CD4-positive, alpha-beta T cell (primary cell): ENCODE measurements at places on chromosomes 13 and 19.

GRCh38 chr13:102999499-102999898 is 66.7 kb downstream of the SLC10A2 start:
- DNase-seq, result no peak

DNA sequence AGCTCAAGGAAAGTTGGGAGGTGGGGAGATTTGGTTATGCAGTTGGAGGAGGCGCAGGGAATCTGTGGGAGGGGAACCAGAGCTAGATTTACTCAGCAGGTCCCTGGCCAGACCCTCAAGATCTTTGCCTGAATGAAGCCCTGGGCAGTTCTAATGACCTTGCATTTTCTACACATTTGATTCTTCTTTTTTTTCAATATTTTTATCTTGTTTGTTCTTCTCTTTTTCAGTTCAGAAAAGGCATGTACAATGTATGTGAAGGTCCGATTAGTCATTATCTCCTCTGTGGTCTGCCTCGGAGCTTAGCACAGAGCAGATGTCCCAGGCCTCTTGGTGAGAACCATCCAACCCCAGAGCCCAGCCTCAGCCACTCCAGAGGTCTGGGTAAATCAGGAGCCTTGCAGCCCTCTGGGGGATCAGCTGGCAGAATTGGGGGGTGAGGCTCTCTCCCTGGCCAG is 24.2 kb downstream of the SERP2 start:
- no peak for DNase-seq

DNA sequence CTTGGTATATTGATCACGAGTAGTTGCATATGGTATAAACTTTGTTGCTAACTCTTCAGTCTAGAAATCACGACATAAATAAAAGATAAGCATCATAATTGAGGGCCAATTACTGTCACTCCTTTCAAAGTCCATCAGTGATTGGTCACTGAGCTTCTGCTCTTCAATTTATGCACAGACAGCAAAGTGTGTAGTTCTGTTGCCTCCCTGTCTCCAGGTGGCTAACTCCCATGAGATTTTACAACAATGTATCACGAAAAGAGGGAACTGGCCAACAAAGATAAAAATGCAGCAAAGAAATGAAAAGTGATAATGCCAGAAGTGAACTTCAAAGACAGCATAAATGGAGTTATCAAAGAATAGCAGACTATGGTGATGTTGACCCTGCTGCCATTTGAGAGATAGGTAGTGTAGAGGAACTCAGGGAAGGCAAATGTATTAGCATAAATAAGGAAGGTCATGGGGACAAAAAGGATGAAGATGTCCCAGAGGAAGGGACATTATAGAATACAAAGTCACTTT is 12.7 kb upstream of the TNFSF14 start:
- DNase-seq, result no peak

DNA sequence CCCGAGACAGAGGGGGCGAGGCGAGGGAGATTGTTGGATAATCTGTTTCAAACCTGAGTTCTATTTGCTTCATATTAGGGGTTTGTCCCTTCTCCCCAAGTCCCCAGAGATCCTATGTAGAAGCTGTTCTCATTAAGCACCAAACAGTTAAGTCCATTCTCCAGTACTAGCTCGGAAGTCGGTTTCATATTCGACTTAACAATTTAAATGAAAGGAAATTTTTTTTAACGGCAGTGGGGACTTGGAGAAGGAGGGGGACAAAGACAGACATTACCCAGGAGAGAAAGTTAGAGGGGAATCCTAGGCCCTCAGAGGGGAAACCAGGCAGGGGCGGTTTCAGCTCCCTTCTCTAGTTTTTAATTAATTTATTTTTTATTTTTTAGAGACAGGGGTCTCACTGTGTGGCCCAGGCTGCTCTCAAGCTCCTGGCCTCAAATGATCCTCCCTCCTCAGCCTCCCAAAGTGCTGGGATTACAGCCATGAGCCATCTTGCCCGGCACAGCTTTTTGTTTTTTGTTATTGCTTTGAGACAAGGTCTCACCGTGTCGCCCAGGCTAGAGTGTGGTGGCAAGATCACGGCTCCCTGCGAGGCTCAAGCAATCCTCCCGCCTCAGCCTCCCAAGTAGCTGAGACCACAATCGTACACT is 13.7 kb upstream of the TLE2 start:
- no peak for DNase-seq

DNA sequence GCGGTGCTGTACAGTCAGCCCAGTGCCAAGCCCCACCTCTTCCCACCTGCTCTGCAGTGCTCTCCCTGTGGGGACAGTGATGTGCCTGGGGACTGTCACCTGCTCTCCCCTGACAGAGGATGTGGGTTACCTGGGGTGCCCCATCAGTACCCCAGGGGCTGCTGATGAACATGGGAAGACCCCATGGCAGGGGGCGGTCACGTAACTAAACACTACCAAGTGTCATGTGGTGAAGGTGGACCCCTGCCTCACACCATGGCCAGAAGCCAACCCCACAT is 12.7 kb downstream of the KDM4B start:
- DNase-seq, result no peak

GRCh38 chr13:98466634-98467236 is 110.2 kb downstream of the STK24 start:
- peak; percentile 31 for DNase-seq

DNA sequence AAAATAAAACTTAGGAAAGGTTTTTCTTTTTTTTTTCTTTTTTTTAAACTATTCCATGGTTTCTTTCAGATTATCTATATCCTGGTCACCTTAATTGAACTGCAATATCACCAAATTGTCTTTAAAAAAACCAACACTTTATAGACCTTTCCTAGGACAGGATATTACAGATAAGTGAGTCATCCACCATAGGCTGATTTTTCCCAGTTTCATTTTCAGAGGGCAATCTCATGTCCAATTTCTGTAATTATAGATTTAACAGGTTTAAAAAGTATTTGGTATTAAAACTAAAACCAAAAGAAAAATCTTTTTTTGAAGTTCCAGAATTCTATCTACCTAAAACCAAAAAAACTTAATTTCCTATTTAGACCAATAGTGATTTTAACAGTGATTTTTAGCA is 13.2 kb downstream of the SPART start:
- no peak for DNase-seq

GRCh38 chr13:31965361-31966066 is 66.1 kb upstream of the FRY start:
- DNase-seq, result peak; percentile 45

DNA sequence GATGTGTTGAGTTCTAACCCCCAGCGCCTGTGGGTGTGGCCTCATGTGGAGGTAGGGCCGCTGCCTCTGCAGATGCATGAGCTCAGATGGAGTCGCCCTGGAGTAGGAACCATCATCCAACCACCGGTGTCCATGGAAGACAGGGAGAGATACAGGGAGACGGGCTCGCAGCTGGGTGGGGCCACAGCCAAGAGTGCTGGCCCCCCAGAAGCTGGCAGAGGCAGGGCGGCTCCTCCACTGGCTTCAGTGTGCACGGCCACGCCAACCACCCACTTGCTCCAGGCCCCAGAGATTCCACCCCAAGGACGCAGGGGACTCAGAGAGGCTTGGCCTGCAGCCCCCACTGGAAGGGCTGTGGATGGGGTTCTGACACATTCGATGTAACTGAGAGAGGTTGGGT is 5.4 kb upstream of the MCF2L start:
- DNase-seq, result no peak

DNA sequence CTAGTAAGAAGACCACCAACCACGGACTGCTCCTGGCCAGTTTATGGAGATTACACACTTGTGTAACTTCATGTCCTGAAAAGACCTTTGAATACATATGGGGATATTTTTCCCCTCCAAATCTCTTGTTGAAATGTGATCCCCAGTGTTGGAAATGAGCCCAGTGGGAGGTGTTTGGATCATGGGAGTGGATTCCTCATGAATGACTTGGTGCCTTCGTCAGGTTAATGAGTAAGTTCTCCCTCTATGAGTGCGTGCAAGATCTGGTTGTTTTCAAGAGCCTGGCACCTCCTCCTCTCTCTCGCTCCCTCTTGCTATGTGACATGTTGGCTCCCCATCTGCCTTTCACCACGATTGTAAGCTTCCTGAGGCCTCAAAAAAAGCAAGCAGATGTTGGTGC is 769.0 kb upstream of the SLITRK1 start:
- no peak for DNase-seq

DNA sequence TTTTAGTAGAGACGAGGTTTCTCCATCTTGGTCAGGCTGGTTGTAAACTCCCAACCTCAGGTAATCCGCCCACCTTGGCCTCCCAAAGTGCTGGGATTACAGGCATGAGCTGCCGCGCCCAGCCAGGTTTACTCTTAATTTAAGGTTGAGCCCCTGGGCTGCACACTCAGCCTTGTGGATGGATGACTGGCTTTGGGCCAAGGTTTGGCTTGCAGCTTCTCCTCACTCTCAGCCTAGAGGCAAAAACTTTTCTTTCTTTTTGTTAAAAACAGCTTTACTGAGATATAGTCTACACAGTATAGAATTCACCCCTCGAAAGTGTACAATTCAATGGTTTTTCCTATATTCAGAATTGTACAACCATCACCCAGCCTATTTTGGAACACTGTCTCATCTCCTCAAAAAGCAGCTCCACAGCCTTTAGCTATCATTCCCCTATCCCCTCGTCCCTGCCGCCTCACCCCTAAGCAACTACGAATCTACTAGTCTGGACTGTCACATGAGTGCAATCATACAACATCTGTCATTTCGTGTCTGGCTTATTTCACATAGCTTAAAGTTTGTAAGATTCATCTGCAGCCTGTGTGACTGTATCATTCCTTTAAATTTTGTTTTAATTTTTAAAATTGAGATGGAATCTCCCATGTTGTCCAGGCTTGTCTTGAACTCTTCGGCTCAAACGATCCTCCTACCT is 14.5 kb upstream of the TSPAN16 start:
- DNase-seq, result no peak

GRCh38 chr13:112972867-112973576 is 4.0 kb downstream of the MCF2L start:
- DNase-seq, result no peak

DNA sequence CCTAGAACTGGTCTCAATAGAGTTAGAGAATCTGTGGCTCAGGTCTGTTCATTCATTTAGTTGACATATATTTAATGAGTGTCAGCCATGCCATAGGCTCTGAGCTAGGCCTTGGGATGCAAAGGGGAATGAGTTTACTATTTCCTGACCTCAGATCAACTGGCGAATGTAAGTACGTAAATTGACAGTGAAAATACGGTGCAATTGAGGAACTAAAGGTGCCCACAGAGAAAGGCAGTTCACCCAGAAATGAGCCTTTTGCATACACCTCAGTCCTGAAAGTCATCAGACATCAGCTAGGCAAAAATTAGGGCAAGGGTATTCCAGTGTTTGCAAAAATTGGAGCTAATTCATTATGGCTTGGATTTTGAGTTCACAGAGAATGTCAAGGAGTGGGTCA is 20.6 kb upstream of the UPF3A start:
- no peak for DNase-seq

- no peak for DNase-seq
Observed at GRCh38 chr13:103101500-103101899, 35.3 kb upstream of the SLC10A2 start.

DNA sequence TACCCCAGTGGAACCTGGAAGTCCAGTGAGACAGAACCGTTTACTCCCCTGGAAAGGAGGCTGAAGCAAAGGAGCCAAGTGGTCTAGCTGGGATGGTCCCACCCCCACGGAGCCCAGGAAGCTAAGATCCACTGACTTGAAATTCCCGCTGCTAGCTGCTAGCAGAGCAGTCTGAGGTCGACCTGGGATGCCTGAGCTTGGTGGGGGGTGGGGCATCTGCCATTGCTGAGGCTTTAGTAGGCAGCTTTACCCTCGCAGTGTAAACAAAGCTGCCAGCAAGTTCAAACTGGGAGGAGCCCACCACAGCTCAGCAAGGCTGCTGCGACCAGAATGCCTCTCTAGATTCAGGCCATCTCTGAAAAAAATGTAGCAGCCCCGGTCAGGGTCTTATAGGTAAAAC is 437.0 kb downstream of the SUCLA2 start:
- DNase-seq, result no peak

- DNase-seq, result no peak
Observed at GRCh38 chr13:43058318-43058674, 34.9 kb downstream of the DNAJC15 start.

- DNase-seq, result no peak
Observed at GRCh38 chr13:19927117-19927748, 31.3 kb upstream of the ZMYM2 start.

- no peak for DNase-seq
Observed at GRCh38 chr13:99282264-99283231, 24.4 kb upstream of the GPR18 start.

GRCh38 chr19:10518444-10519361 is 1.5 kb upstream of the S1PR5 start:
- DNase-seq, result no peak

DNA sequence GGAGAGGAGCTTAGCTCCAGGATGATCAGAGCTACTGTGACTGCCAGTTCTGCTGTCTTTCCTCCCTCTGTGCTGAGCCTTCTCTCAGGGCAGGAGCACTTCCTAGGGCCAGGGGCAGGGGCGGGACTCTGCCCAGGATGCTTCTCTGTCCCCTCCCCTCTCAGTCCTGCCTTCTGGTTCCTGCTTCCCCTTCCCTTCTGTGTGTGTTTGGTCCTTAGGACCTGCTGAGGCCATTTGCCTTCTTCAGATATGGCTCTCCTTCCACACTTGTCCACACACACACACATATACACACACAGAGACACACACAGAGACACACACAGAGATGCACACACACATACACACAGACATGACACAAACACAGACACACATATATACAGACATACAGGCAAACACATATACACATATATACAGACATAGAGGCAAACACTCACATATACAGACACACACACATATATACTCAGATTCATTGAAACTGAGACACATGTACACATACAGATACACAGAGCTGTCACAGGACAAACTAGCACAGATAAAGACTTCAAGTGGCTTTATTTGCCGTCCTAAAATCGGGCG is 22.0 kb upstream of the CD177 start:
- no peak for DNase-seq

GRCh38 chr13:50670847-50671496 is 172.5 kb downstream of the DLEU7 start:
- no peak for DNase-seq

GRCh38 chr13:103354171-103354570 is 288.0 kb upstream of the SLC10A2 start:
- no peak for DNase-seq

DNA sequence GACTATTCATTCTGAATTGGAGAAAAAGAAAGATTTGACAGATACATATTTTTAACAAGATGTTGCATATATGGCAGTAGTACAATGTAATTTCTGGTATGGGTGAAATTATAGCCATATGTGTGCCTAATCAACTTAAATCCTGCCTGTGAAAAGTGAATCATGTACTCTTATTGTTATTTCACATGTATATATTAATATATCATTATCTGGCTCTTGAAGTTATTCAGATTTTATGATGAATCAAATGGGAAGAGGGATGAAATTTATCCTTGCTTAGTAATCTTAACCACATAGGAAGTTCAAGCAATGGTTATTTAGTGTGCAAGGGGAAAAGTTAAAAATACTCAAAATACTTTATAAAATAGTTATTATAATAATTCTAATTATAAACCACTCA is 80.5 kb downstream of the GPC6 start:
- no peak for DNase-seq

DNA sequence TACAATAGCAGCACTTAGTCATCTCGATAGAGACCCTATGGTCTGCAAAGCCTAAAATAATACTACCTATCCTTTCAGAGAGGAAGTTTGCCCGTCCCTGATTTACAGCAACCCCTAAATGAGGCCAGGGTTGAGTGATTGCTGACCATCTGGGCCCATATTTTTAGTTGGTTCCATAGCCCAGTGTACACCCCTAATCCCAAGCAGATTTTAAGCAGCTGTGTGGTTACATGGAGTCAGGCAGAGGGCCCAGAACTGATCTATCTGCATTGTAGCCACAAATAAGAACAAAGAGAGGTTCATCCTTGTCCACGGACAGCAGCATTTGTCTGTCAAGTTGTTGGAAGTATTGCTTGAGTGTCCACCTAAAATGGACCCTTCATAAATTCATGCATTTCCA is 148.2 kb downstream of the DCT start:
- no peak for DNase-seq
